CD4-positive, alpha-beta T cell (primary cell): ENCODE measurements at places on chromosomes 5 and 9.

DNA sequence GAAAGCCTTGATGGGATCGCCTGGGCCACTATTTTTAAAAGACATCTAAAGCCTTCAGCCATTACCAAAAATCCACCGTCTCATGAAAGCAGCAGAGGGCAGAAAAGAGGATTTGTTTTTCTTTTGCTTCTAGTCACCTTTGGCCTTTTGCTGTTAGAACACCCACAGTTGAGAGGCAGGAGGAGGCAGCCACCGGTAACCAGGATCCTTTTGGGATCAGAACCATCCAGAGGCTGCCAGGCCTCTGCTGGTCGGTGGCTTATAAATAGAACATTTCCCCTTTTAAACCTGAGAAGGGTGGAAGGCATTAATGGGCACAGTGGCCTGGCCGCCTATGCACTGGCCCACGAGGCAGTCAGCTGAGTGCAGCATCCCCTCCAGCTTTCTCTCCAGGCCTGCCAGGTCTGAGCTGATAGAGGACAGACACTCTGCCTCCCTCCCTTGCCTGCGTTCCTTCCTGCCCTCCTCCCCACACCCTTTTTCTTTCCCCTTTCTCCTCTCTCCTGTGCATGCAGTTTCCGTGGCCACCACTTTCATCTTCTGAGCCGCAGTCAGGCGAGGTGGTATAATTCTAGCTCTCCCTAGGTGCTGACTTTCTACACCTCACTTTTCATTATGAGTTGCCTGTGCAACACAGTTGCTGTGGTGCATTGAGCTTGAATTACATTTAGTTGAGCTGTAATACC, 253.4 kb downstream of the ARHGAP26 start:
- no peaks in the 10 kb centered on the region for H3K27me3 ChIP-seq
- no peaks in the 10 kb centered on the region for H3K36me3 ChIP-seq
- no peak overlapping the region for H3K4me3 ChIP-seq
- no peak for DNase-seq
- H3K4me1 ChIP-seq, result peaks cover 13% of the 10 kb centered on the region
- H3K27ac ChIP-seq, result no peak overlapping the region

DNA sequence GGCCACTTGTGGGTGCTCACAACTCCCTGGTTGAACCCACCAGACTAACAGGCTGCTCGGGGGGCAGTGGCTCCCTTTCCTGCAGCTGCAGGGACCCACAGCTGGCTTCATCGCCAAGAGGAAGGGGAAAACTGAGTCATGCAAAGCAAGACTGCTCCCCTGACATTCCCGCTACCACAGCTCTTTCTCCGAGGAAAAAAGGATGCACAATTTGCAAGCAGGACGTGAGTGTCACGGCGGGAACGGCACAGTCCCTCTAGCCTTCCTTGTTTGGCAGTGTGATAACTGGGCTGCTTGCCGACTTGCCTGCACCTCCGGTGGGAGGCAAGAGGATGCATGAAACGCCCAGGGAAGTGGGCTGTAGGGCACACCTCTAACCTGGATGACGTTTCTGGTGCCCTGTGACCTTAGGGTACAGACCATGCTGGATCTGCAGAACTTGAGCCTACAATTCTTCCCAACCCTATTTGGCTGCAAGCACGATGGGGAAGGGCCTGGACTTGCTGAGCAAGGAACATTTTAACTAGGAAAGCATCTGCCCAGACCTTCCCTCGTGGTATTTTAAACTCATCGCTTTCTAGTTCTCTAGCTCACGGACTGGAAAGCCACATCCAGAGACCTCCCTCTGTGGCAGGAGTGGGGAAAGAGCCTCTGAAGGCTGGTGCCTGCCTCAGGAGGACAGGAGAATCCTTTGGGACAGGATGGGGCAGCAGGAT, 7.8 kb downstream of the SH3PXD2B start:
- H3K27ac ChIP-seq, result no peak overlapping the region
- H3K4me3 ChIP-seq, result no peak overlapping the region
- H3K36me3 ChIP-seq, result no peaks in the 10 kb centered on the region
- peaks cover 5% of the 10 kb centered on the region for H3K27me3 ChIP-seq
- peaks cover 7% of the 10 kb centered on the region for H3K4me1 ChIP-seq

- H3K4me1 ChIP-seq, result peaks cover 42% of the 10 kb centered on the region
- H3K27me3 ChIP-seq, result no peaks in the 10 kb centered on the region
- no peak for DNase-seq
- no peaks in the 10 kb centered on the region for H3K36me3 ChIP-seq
- no peak overlapping the region for H3K4me3 ChIP-seq
These were observed 83.8 kb upstream of the IL6ST start for GRCh38 chr5:56078278-56079156.

- H3K27me3 ChIP-seq, result peaks cover 98% of the 10 kb centered on the region
- no peak for DNase-seq
- H3K4me3 ChIP-seq, result no peak overlapping the region
- no peaks in the 10 kb centered on the region for H3K36me3 ChIP-seq
- peaks cover 33% of the 10 kb centered on the region for H3K4me1 ChIP-seq
These were observed 200.1 kb downstream of the MEF2C start for GRCh38 chr5:88682881-88683361.

GRCh38 chr5:59037941-59038797, 455.3 kb downstream of the RAB3C start:
- DNase-seq, result no peak

DNA sequence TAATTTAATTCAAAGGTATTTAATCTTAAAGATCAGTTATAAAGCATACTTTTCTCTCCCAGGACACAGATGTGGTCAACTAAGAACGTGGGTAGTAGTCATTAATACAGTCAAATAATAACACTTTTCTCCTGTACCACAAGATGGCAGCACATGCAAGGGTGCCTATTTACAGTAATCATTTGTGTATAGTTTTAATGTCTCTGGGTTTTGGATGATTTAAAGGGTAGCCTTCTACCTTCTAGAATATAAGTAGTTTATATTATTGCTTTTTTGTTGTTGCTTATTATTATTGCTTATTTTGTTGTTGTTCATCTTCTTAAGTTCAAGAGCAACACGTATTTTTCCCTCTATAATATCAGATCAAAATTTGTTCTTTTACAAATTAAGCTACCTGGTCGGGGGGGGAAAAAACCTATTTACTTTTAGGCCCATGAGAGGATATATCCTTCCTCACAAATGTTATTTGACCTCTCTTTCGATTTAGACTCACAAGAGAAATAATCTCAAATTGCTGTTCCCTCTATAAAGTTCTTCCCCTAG, 59.6 kb upstream of the SLC27A6 start:
- H3K27me3 ChIP-seq, result no peaks in the 10 kb centered on the region
- no peaks in the 10 kb centered on the region for H3K36me3 ChIP-seq
- no peak overlapping the region for H3K27ac ChIP-seq
- peak; percentile 7 for DNase-seq
- no peaks in the 10 kb centered on the region for H3K4me1 ChIP-seq

DNA sequence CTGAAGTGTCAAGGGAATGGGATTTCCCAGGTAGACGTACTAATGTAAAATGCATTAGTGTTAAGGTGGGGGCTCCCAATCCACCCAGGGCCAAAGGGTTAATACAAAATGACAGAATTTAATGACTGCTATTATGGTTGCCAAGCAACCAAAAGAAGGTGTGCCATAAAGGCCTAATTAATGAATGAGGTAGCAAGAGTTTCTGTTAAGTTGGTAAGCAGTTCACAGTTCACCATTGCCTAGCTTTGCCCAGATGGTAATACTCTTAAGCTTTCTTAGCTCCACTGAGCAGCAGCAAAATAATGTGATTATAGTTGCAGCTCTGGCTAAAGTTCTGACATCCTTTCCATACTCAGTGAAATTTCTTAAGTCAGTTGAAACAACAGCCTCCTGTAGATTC, 211.7 kb downstream of the DENND1A start:
- no peak overlapping the region for H3K4me3 ChIP-seq
- no peak overlapping the region for H3K27ac ChIP-seq
- H3K4me1 ChIP-seq, result no peaks in the 10 kb centered on the region

- no peaks in the 10 kb centered on the region for H3K36me3 ChIP-seq
- no peaks in the 10 kb centered on the region for H3K27me3 ChIP-seq
- H3K4me1 ChIP-seq, result peaks cover 2% of the 10 kb centered on the region
- no peak overlapping the region for H3K27ac ChIP-seq
These were observed 25.3 kb upstream of the SLC1A1 start for GRCh38 chr9:4464911-4465513.

- no peak overlapping the region for H3K27ac ChIP-seq
- H3K27me3 ChIP-seq, result no peaks in the 10 kb centered on the region
- no peak overlapping the region for H3K4me3 ChIP-seq
- no peak for DNase-seq
These were observed 542.9 kb downstream of the CDH9 start for GRCh38 chr5:26495437-26495836.

DNA sequence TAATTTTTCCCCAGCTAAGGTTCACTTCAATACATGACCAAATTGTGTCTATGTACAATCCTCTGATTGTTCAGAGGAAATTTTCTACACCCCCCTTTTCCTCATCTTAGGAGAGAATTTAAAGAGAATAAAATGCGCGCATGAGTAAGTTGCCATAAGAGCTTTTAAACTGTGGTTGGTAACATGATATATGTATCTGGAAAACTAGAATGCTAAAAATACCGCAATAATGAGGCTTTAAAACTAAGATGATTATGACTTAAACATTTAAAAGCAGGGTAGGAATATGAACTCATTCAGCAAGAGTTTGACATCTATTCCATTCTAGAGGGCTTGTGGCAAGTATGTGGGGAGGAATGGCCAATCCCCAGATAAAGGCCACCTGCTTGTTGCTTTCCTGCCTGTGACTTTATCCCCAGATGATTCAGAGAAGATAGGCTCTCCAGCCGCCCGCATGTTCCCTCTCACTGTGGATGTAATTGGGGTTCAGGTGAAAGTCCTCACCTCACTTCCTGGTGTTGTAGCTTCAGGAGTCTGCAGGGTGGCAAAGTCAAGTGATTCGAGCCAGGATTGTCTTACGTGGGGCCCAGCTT, 26.5 kb upstream of the BASP1 start:
- H3K27ac ChIP-seq, result no peak overlapping the region
- no peak overlapping the region for H3K4me3 ChIP-seq
- DNase-seq, result no peak

DNA sequence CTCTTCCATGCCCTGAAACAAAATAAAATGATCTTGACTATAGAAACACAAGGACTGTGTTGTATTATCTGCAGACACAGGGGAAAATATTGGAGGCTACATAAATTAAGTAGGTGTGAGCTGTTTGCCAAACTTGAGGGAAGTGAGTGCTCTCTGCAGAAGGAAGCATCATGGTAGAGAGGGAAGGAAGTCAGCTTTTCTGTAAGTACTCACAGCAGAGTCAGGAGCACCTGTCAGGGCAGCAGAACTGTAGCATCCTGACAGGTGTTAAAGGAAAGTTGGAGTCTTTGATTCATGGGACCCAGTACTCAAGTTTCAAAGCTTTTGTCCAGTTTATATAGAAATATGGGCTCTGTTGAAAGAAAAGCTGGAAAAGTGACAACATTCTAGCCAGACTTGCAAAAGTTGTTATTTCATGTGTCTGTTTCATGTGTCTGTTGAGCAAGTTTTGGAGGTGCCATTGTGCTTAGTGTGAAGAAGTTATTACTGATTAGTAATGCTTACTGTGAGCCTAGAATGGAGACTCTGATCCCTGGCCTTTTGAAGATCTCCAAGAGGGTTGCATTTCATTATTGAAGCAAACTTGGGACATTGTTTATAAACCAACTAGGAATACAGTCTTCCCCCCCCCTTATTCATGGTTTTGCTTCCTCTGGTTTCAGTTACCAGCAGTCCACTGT, 194.7 kb downstream of the SPATA31D1 start:
- H3K36me3 ChIP-seq, result no peaks in the 10 kb centered on the region
- H3K27ac ChIP-seq, result no peak overlapping the region
- no peaks in the 10 kb centered on the region for H3K27me3 ChIP-seq
- no peak for DNase-seq

GRCh38 chr5:139951296-139951924, 91.7 kb downstream of the NRG2 start:
- no peaks in the 10 kb centered on the region for H3K4me1 ChIP-seq
- no peak for DNase-seq
- no peaks in the 10 kb centered on the region for H3K36me3 ChIP-seq
- no peak overlapping the region for H3K4me3 ChIP-seq
- no peak overlapping the region for H3K27ac ChIP-seq
- peaks cover 12% of the 10 kb centered on the region for H3K27me3 ChIP-seq

- peaks cover 6% of the 10 kb centered on the region for H3K4me1 ChIP-seq
- peaks cover 39% of the 10 kb centered on the region for H3K27me3 ChIP-seq
- no peak within 1 kb of the TSS for H3K4me3 ChIP-seq
- H3K27ac ChIP-seq, result no peak within 1 kb of the TSS
- no peaks in the 10 kb centered on the region for H3K36me3 ChIP-seq
- peak; percentile 71 for DNase-seq
These were observed at the start of gene RASGEF1C for GRCh38 chr5:180209137-180209581. Gene RASGEF1C (minus strand): TSS chr5:180209211. CDS start chr5:180138052, 71,159 bp downstream.

- H3K27me3 ChIP-seq, result no peaks in the 10 kb centered on the region
- H3K27ac ChIP-seq, result no peak overlapping the region
- H3K4me3 ChIP-seq, result no peak overlapping the region
- H3K36me3 ChIP-seq, result peaks cover 2% of the 10 kb centered on the region
These were observed 5.1 kb downstream of the TRMT10B start for GRCh38 chr9:37758747-37759146.

DNA sequence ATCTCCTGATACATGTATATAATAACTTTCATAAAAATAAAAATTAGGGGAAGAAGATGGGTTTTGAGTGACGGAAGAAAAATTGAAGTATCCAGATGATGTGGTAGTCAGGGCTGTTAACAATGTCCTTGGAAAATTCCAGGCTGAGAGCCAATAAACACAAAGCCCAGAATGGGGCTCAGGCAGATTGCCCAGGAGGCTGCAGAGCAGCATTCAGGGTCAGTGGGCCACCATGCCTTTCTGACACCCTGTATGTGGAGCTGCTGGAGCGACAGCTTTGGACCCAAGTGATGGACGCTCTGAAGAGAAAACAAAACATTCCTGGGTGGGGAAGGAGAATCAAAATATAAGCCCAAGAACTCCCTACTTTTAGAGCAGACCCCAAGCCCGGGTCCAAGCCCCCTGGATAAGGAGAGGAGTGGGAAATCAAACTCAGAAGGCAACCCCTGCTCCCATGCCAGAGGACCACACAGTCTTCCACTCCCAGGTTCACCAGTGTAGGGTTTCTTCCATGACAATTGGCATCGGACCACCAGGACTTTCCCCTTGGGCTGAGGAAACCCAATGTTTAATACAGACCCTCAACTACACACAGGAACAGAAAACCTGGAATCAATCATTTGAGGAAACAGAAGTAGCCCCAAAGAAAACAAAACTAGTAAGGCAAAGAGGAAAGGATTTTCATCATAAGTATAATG, 45.7 kb upstream of the SPATA31C2 start:
- peaks cover 5% of the 10 kb centered on the region for H3K27me3 ChIP-seq
- H3K4me1 ChIP-seq, result peaks cover 4% of the 10 kb centered on the region
- H3K36me3 ChIP-seq, result no peaks in the 10 kb centered on the region
- no peak overlapping the region for H3K4me3 ChIP-seq
- no peak for DNase-seq
